ENCODE measurements at places on chromosomes 7 and 10.

GRCh38 chr10:111017098-111017497 is 59.7 kb upstream of the ADRA2A start:
- no peak for DNase-seq

GRCh38 chr10:43885252-43885651 is 236.6 kb upstream of the ZNF32 start:
- DNase-seq, result no peak

DNA sequence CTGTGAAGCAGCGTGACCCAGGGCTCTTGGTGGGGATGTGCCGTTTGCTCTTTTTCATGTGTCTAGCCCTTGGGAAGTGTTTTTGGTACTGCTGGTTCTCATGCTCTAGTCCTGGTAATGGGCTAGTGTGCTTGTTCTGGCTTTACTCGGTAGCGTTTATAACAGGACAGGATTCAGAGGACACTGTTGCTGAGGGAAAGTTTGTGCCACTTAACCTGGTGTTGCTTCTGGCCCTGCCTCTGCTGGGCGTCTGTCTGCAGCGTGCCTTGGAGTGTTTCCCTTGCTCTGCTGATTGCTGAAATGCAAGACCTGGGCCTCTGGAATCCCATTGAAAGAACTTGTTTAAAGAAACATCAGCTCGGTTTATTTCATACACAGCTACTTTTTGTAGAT is 35.0 kb downstream of the INPP5A start:
- DNase-seq, result no peak

DNA sequence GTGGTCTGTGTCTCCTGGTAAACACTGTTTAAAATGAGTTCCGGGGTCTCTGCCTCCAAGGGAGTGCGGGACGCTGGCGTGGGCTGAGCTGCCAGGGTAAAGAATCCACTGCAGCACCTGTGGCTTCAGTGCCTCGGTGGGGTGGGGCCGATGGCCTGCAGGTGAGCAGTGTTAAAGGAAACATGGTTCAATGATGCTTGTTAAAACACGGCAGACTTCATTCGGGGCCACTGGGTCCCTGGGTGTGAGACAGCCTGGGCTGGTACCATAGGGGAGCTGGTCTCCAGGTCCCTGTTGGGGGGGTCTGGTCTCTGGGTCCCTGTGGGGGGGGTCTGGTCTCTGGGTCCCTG is 24.9 kb upstream of the KNDC1 start:
- no peak for DNase-seq

DNA sequence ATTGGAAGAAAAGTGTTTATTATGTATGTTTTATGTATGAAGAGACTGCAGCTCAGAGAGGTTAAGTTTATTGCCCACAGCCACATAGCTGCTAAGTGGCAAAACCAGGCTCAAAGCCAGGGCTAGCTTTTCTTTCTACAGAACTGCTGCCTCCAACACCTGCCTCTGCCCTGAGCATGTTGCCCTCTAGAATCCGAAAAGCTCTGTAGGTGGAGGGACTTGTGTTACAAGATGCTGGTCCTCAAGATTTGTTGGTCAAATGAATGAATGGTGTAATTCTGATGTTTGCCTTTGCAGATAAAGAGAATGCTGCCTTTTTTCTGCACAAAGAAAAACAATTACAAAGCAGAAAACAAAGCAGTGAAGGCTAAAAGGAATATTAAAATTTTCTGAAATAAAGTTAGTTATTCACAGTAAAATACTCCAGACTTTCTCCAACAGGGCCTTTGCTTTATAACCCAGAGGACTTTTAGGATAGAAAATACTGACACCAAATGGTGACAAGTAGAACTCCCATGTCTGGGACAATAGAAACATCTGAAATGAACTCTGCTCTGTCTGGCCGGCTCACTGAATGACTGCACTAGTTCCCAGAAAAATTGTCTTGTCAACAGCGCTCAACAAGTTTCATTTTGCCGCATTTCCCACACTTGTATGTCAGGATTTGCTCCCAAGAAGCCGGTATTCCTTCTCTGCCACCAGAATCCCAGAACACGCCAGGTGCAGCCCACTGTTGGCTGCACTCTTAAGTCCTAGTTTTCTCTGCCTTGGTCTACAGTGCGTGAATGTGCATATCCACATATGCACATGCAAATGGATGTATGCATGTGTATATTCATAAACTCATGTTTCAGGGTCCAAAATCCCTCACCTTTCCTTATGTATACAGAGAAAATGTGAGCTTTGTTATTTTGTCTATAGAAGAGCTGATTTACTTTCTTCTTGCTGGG is 11.0 kb upstream of the DNTT start:
- no peak for DNase-seq

GRCh38 chr7:30304177-30304884 is 19.9 kb downstream of the ZNRF2 start:
- no peak for DNase-seq

GRCh38 chr10:75640381-75640780 is 209.0 kb downstream of the LRMDA start:
- DNase-seq, result no peak

GRCh38 chr10:22655312-22655981 is 58.9 kb downstream of the PIP4K2A start:
- DNase-seq, result no peak

DNA sequence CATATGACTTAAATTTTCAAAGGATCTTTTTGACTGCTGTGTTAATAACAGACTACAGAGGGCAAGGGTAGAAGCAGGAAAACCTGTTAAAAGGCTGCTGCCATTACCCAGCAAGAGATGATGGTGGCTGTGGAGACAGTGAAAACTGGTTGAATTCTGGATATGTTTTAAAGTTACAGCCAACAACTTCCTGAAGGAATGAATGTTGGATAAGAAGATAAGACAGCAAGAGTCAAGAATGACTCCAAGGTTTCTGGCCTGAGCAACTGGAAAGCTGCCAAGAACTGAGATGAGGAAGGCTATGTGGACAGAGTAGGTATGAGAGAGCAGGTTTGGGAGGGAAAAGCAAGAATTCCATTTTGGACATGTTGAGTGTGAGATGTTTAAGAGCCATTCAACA is 19.1 kb downstream of the CNOT4 start:
- DNase-seq, result no peak

DNA sequence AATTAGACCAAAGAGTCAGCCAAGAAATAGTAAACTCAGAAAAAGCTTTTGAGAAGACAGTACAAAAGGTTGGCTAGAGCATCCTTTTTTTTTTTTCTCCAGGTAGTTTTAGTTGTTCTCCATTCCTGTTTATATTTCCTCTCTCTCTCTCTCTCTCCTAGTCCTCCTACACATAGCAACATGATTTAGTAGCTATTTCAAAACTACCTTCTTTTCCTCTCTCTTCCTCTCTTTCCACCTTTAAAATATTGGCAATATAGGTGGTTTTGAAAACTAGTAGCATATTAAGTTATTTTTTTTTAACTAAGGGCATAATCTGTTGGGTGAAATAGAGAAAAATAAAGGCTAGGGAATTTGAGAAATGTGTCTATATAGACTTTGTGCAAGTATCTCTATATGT is 5.0 kb downstream of the SKIDA1 start:
- no peak for DNase-seq

DNA sequence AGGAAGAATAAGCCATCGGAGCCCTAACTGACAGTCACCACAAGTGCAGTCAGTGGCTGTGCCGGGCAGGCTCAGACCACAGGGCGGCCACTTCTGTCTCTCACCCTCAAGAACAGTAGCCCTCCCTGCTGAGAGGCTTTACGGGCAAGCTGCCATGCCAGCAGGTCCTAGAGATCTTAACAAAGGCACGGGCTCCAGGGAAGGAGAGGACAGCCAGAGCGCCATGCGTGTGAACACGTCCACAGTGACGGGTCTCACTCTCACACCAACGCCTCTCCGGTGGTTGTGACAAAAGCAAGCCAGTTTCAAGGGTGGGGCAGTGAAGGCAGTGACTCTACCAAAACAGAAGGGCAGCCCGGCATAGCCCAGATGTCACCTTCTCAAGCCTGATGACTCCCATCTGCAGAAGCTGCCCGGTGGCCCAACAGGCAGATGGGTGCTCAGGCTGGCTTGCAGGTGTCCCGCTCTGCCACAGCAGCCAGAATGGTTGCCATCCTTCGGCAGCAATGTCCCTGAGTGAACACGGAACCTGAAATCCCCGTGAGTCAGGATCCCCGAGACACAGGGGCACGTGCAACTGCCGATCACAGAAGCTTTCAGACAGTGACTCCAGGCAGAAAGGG is 102.0 kb downstream of the FAM53B start:
- no peak for DNase-seq

DNA sequence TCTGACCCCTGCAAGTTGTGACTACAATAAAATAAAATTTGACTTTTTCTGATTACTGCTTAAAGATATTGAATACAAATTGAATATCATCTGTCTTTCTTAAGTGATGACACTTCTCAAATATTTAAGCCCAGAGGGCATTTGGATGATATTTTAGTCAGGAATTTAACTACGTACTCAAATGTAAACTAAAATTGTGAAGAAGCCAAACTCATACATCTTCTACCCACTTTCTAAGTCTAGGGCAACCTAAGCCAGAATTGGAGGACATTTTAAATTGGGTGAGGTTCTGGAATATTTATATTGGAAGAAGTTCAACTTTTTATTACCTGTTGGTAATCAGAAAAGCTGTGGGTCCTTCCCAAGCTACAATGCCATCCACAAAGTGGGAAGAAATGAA is 149.1 kb upstream of the WDR11 start:
- no peak for DNase-seq

- DNase-seq, result no peak
Measured at GRCh38 chr10:929960-930624, 1.4 kb downstream of the LARP4B start.

- no peak for DNase-seq
Measured at GRCh38 chr10:51691135-51691534, 8.3 kb downstream of the CSTF2T start.

GRCh38 chr7:17069146-17069545 is 187.4 kb upstream of the AGR3 start:
- no peak for DNase-seq

GRCh38 chr7:36763132-36763816 is 39.0 kb upstream of the AOAH start:
- DNase-seq, result no peak

- DNase-seq, result no peak
Measured at GRCh38 chr10:35743351-35743750, 101.3 kb upstream of the FZD8 start.

DNA sequence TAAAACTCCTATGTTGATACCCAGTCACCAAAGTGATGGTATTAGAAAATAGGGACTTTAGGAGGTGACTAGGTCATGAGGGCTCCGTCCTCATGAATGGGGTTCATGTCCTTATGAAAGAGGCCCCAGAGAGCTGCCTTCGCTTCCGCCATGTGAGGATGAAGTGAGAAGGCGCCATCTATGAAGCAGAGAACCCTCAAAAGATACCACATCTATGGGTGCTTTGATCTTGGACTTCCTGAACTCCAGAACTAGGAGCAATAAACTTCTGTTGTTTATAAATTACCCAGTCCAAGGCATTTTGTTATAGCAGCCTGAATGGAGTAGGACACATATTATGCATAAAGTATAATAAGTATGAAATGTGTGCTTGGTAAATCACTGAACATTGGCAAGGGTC is 8.1 kb upstream of the PDSS1 start:
- no peak for DNase-seq

GRCh38 chr7:732094-732541 is 5.0 kb upstream of the PRKAR1B start:
- no peak for DNase-seq

DNA sequence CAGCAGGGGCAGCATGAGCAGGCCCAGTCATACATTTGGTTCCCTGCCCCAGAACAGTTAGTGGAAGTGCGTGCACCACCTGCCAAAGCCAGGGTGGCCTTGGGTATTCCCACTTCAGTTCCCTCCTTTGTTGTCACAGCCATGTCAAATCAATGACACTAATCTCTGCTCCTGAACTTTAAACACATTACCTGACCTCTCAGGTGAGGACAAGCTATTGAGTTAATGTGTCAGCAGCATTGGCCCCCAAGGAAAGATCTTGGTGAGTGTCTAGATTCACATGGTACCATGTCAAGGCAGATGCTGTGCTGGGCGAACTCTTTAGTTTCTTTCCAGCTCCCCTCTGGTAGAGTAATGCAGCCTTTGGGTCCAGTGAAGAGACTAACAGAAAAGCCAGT is 2.1 kb downstream of the CYP3A5 start:
- DNase-seq, result no peak

GRCh38 chr10:60003651-60004523 is 97.5 kb upstream of the CCDC6 start:
- DNase-seq, result no peak

DNA sequence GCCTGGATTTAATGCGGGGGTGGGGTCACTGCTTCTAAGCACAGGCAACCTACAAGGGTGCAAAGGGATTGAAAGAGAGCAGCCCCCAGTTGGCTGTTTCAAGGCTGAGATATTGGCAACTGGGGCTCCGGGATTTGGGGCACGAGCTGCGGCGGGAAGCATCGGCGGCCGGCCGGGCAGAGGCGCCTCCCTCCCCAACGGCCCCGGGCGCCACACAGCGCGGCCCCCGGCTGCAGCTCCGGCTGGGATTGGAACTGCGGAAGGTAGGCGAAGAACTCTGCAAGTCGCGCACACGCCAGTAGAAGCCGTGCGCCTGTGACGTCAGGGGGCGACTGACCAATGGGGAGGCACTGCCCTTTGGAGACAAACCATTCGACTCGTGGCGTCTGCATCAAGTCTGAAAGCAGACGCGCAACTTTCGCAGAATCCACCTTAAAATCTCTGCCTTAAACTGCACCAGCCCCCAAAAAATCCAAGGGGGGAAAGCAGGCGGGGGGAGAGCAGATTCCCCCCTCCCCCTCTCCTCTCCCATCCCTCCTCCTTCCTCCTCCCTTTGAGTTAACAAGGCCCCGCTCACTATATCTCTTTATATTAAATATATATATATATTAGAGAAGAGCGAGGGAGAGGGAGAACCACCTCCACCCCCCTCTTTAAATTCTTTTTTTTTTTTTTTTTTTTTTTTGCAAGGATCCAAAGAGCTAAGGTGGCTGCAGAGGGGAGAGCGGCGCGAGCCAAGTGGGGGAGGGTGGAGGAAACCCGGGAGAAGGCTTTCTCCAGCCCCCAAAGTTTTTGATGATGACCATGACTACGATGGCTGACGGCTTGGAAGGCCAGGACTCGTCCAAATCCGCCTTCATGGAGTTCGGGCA is at the start of gene DLX6:
TSS of gene DLX6 (plus strand) at position 371 of the 872 bp plus-strand sequence. CDS start at position 796, 425 bp downstream.
- DNase-seq, result peak; percentile 83

- DNase-seq, result no peak
Measured at GRCh38 chr7:158898025-158898424, 41.7 kb downstream of the DYNC2I1 start.

DNA sequence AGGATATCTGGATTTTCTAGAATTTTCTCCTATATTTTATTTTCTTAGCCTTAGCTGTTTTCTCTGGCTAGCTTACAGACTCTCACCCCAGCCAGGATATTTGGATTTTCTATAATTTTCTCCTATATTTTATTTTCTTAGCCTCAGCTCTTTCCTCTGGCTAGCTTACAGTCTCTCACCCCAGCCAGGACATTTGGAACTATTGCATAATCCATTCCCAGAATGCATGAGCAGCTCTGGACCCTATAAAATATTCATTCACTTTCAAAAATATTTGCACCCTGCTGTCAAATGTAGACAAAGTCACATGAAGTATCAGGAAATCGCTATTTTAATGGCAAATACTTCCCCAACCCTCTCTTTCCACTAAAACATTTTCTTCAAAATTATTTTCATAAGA is 298.9 kb downstream of the DNAJB6 start:
- no peak for DNase-seq

Data from right forelimb (tissue), 1 donor.